Adipocyte (in vitro differentiated cells): ENCODE measurements at places on chromosomes 12 and 14.

- DNase-seq: no peak
These were observed 261.7 kb downstream of the NEDD1 start for GRCh38 chr12:97168804-97169203.

- no peak for DNase-seq
These were observed 1101.4 kb downstream of the BCL11B start for GRCh38 chr14:98170575-98170974.

- DNase-seq: peak; percentile 50
These were observed 271.6 kb upstream of the ATP2B1 start for GRCh38 chr12:89980236-89980635.

DNA sequence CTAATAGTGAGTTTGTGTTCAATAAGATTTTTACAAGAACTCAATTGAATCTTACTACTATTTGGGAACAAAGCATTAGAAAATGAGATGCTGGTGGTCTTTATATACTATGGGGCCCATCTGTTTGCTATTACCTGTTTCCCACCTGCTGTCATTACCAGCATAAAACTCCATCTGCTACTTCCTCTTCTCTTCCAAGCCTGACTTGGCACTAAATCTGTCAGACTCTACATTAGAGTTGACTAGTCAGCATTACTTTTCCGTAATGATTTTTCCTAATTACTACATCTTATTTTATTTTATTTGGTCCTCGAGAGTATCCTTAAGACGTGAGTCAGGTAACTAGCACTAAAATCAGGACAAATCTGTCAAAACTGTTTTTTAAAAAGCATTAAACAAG is 68.1 kb upstream of the KRR1 start:
- DNase-seq: no peak

- DNase-seq: no peak
These were observed 48.0 kb upstream of the LHX5 start for GRCh38 chr12:113519464-113520307.

DNA sequence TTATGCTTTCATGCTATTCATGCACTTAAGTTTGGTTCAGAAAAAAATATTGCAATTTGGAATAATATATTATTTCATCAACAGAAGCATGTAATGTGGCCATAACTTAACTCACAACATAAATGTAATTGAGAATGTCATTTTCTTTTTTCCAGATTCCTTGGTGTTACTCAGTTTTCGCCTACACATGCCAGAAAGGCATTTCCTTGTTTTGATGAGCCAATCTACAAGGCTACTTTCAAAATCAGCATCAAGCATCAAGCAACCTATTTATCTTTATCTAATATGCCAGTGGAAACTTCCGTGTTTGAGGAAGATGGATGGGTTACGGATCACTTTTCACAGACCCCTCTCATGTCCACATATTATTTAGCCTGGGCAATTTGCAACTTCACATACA is 14.4 kb downstream of the TRHDE start:
- DNase-seq: no peak

- peak; percentile 77 for DNase-seq
These were observed 79.3 kb downstream of the ARF6 start for GRCh38 chr14:49972131-49972671.

DNA sequence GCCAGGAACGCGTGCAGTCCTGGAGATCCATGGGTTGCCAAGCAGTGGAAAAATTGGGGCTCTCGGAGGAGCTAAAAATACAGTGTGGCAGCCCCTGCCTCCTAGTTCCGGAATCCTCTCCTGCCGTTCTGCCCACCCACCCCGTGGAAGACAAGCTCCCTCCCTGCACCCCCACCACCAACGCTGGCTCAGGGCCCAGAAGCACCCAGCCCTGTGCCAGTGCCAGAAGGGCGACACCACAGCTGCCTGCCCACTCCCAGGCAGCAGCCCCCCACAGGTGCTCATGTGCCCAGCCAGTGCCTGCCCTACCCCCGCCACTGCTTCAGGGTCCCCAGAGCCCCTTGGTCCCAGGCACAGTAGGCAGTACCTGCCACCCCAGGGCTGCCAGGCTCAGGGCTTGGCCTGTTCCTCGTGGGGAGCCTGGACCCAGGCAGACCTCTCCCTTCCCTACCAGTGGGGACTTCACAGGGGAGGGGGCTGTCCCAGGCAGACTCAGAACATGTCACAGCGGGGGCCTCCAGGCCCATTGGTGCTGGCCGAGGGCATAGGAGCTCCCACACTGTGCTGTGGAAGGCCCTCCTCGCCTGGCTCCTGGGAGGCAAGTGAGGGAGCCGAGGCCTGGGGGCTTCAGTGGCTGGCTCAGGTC is 7.4 kb downstream of the INF2 start:
- no peak for DNase-seq

GRCh38 chr14:62957562-62957961 is 87.7 kb downstream of the KCNH5 start:
- peak; percentile 52 for DNase-seq

- DNase-seq: no peak
These were observed 142.7 kb downstream of the TBX5 start for GRCh38 chr12:114263056-114263805.

DNA sequence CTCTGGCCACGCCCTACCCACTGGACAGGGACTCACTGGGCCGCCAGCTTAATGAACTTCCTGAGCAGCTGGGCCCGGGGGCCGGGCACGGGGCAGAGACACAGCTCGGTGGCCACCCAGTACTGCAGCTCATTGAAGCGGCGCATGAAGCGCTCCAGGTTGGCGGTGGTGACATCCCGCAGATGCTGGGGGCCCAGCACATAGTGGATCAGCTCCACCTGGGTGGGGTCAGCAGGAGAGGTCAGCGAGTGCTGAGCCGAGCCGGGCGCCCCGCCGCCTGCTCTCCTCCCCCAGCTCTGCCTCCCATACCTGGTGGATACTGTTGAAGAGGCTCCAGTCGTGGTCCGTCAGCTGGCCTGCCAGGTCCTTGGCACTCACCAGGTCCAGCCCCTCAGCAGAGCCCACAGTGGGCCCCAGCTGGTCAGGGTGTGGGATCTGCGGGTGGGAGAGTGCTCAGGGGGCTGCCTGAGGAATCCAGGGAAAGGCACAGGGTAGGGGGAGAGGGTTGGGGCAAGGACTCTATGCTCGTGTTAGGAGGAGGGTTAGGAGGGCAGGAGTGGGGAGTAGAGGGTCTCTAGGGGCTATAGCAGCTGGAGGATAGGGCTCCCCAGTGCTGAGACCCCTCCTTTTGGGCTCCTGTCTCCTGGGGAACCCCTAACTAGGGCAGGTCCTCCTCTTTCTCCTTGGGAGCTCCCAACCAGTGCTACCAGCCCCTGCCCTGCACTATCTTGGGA is 15.5 kb upstream of the ENDOU start:
- no peak for DNase-seq

DNA sequence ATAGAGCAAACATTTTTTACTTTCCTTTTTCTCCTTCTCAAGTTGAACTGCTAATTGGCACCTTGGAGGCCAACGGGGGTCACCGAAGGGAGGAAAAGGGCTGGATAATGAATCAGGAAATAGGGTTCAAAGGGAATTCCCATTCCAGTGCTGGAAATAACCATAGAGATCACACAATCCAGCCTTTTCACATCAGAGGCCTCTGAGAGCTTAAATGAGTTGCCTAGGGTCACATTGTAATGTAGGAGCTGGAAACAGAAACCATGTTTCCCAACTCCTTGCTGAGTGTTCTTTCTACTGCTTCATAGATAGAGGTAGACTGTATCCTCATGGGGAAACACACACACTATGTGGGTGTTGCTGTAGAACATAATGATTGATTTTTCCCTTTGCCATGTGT is 60.6 kb upstream of the DDHD1 start:
- no peak for DNase-seq

DNA sequence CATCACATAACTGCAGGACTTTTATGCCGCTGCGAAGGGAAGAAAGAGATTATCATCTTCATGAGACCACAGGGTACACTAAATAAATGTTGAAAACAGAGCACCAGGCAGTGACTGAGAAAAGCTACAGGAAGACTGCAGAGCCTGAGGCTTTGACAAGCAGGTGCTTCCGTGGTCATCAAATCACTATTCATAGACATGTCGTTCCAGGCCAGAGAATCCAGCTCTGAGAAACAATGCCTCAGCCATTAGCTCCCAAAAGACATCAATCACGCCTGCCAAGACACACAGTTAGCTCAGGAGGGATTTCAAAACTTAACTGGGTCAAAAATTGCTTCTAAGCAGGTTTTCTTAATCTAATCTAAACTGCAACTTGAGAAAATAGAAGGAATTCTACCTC is 47.2 kb upstream of the GARIN6 start:
- DNase-seq: no peak

GRCh38 chr12:120892265-120892664 is 11.9 kb downstream of the SPPL3 start:
- DNase-seq: no peak

GRCh38 chr12:2582631-2583030 is 212.1 kb upstream of the FKBP4 start:
- DNase-seq: peak; percentile 0

DNA sequence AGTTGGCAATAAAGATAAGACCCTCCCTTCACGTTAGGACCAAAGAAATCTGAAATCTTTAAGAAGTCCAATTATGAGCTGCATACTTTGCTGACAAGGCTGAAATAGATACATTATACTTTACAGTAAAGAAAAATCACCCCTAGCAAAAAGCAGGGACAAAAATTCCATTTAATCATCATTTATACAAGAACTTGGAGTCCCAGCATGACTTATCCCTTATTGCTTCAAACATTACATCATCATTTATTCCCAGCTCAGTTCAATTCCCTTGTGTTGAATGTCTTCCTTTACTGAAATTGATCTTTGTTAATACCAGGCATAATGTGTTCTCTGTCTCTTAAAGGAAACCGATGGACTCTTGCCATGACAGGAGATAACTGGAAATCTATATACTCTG is 449.6 kb upstream of the CCDC196 start:
- DNase-seq: no peak

- no peak for DNase-seq
These were observed 4.3 kb downstream of the LRRC74A start for GRCh38 chr14:76830556-76830955.

DNA sequence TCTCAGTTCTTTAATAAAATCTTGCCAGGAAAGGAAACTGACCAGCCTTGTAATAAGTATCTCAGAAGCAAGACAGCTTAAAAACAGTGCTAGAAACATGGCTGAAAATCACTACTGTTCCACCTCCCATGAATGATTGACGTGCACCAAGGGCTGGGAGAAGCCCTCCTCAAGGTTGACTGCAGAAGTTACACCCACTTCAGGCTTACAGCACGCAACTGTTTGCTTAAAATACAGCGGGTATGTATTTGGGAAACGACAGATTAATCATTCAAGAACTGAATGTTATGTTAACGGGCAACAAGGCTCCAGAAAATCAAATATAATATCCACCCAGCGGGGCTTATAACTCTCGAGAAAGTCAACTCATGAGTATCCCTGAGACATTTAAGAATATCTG is 22.1 kb downstream of the PRKD1 start:
- no peak for DNase-seq
